ENCODE measurements at places on chromosomes 2 and 18.

DNA sequence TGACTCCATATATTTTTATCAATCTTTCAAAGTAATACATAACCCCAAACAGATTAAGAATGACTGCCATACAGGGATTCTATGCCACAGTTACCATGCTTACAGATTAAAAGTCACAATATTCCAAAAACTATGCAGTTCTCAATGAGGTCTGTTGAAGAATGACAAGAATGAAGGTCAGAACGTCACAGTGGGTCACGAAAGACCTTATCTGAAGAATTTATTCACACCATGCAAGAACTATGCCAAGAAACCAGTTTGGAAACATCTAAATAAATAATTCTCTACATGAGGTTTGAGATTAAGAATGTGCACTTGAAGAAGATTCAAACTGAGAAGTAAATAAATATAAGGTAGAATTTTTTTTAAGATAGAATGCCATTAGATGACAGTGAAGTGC lies 253.3 kb downstream of the EXOC6B start:
- DNase-seq: no peak

GRCh38 chr18:77433076-77433475 lies 183.4 kb downstream of the GALR1 start:
- DNase-seq: no peak

GRCh38 chr18:36862182-36862581 lies 33.3 kb downstream of the KIAA1328 start:
- no peak for DNase-seq

DNA sequence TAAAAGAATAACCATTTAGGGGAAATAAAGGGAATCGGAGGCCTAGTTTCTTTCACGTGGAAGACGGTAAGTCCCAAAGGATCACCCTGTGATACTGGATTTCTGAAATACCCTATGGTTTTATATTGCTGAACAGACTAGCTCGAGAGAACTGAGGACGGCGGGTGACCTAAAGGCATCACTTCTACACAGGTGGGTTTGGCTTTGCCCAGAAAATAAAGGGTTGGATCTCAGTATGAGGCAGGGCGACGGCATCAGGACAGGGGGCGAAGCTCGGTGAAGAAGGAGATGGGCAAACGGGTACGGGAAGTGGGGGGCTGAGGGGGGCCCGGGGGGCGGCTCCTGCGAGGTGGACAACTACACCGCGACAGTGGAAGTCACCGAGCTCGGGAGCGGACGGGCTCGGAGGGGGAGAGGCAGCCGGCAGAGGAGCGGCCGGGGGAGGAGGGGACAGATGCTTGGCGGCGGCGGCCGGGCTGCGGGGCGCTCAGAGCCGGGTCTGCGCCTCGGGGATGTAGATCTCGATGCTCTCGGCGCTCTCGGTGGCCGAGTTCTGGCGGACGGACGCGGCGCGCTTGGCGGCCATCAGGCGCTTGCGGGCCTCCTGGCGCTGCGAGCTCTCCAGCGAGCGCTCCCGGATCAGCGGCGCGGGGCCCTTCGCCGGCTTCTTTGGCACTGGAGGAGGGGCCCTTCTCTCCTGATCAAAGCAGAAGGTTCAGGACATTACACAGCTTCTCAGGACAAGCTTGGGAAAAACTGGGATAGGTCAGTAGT lies 48.9 kb downstream of the TGIF1 start:
- DNase-seq: peak; percentile 21

- DNase-seq: no peak
Measured at GRCh38 chr18:9334973-9335696, 562 bp downstream of the TWSG1 start.

- no peak for DNase-seq
Measured at GRCh38 chr2:98157557-98157956, 70.6 kb downstream of the VWA3B start.

- no peak for DNase-seq
Measured at GRCh38 chr18:36629138-36629530, 199.7 kb downstream of the TPGS2 start.

- no peak for DNase-seq
Measured at GRCh38 chr2:203711399-203711798, 5.0 kb downstream of the CD28 start.

- DNase-seq: no peak
Measured at GRCh38 chr2:188506843-188507242, 215.2 kb downstream of the GULP1 start.

GRCh38 chr2:59572227-59572626 lies 981.2 kb downstream of the BCL11A start:
- DNase-seq: no peak

DNA sequence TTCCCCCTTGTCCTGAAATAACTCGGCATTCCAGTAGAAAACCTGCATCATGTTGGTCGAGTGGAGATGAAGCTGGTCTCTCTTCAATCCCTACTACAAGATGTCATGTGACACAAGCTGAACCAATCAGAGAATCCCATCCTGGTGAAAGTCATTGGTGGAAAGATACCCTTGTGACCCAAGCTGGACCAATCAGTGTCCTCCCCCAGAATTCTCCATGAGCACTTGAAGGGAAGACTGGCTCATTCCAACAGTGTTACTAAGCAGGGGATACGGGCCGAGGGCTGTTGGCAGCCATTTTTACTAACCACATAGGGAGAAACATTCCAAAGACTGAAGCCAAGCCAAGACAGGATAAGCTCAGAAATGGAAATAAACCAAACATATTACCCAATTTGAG lies 298.3 kb downstream of the ICOS start:
- DNase-seq: peak; percentile 5

- no peak for DNase-seq
Measured at GRCh38 chr2:98299211-98299905, 46.9 kb upstream of the CNGA3 start.

DNA sequence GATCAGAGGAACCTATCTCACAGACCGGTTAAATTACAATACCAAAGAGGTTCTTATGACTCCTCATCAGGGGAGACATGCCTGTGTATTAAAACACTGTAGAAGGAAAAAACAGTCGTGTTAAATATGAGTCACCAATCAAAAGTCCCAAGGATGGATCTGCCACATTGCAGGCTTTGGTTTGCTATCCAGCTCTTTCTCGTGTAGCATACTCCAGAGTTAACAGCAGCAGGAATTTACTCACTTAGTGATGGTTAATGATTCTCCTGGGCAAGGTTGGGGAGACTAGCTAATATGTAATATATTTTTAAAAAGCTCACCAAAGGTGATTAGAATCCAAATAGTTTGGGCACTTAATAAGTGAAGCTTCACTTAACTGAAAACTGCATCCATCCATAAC lies 109.7 kb downstream of the MBD5 start:
- no peak for DNase-seq

- DNase-seq: no peak
Measured at GRCh38 chr2:34545486-34546136, 946.5 kb upstream of the FAM98A start.

GRCh38 chr2:10668402-10669012 lies 21.3 kb downstream of the NOL10 start:
- peak; percentile 48 for DNase-seq

DNA sequence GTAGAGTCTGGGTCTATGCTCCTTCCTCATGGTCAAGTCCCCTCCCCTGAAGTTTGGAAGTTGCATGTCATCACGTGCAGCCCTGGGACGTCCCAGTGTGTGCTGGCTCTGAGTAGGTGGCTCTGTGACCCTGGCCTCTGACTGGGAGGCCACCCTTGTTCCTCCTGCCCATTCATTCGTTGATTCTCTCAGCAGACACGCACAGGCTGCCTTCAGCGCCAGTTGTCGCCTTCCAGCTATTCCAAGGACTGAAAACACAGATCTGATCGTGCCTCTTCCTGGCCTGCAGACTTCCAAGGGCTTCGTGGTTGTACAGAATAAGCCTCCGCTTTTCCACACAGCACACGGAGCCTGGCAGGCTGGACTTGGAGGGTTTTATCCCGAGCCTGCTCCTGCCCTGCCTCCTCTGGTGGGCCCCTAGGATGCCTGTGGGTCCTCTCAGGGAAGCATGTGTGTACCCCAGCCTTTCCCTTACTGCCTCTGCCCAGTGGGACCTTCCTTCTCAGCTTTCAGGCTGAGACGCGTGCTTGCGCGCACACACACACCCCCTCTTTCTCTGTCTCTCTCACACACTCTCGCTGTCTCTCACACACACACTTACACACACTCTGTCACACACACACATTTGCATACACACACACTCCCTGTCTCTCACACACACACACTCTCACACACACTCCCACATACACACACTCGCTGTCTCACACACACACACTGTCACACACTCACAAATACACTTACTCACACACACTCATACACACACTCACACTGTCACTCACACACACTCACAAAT lies 17.7 kb downstream of the SH3BP4 start:
- no peak for DNase-seq

- peak; percentile 2 for DNase-seq
Measured at GRCh38 chr2:53512071-53512826, 255.4 kb upstream of the CHAC2 start.

DNA sequence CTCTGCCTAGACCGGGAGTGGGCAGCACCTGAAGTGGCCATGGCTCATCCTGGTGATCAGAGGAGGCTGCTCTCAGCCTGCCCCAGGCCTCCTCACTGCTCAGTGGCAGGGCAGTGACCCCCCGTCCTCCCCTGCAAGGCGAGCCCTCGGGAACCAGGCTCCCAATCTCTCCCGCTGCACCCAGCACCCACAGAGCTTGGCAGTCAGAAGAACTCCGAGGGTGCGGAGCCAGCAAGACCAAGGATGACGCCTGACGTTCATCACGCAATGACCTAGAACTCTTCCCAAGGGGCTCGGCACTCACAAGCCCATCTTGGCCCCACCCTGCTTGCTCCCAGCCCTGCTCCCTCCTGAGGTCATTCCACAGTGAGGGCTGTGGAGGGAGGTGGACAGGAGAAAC lies 189.8 kb upstream of the SALL3 start:
- no peak for DNase-seq

DNA sequence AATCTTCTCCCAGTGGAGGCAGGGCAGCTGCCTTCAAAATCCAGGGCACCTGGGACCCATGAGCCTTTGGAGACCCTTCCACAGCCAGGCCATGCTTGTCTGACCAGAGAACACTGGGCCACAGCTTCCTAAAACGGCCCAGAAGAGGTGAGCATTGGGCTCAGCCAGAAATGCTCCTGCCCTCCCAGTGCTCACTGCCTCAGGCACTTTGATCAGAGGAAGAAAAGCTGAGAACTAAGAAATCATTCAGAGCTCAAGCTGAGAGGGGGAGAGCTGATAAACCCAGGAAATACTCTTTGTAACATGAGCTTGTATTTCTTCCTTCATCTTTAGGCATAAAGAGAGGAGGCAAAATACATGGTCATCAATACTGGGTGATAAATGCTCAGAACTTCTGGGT lies 365.5 kb upstream of the KLHL29 start:
- DNase-seq: no peak

All from Daoy (cell line).